ENCODE measurements at places on chromosomes 4 and X. TPM values are rescaled to one million over a fixed set of nuclear protein-coding genes. Genes with fewer than 3 reads are reported as not detected.

HS3ST1 gene
- 6.9 TPM for total RNA-seq

- no peak overlapping the region for H3K4me3 ChIP-seq
- no peaks in the 10 kb centered on the region for H3K4me1 ChIP-seq
- no peak for DNase-seq
- H3K36me3 ChIP-seq = no peaks in the 10 kb centered on the region
- H3K27me3 ChIP-seq = no peaks in the 10 kb centered on the region
Observed at GRCh38 chr4:36267486-36268268, 13.7 kb upstream of the DTHD1 start.

MAGEA2B gene
- not detected for total RNA-seq

GRCh38 chrX:115892056-115892708 lies 278.4 kb upstream of the AGTR2 start:
- no peaks in the 10 kb centered on the region for H3K4me1 ChIP-seq
- H3K36me3 ChIP-seq = no peaks in the 10 kb centered on the region
- H3K4me3 ChIP-seq = no peak overlapping the region
- DNase-seq = no peak

DNA sequence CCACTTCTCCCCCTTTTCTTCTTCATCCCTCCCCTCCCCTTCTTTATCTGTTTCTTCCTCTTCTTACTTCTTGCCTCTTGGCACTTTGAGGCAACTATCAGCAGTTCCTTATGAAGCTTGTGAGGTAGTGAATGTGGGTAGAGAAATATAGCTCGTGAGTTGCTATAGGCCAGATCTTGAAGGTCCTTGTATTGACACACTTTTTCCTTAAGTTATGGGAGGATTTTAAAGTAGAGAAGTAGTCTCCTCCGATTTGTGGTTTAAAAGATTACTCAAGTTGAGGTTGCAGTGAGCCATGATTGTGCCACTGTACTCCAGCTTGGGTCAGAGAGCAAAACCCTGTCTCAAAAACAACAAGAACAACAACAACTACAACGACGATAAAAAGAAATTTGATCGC lies 3.4 kb upstream of the RRAGB start:
- H3K4me1 ChIP-seq = peaks cover 1% of the 10 kb centered on the region
- no peak for DNase-seq
- no peaks in the 10 kb centered on the region for H3K27me3 ChIP-seq
- H3K27ac ChIP-seq = no peak overlapping the region

DNA sequence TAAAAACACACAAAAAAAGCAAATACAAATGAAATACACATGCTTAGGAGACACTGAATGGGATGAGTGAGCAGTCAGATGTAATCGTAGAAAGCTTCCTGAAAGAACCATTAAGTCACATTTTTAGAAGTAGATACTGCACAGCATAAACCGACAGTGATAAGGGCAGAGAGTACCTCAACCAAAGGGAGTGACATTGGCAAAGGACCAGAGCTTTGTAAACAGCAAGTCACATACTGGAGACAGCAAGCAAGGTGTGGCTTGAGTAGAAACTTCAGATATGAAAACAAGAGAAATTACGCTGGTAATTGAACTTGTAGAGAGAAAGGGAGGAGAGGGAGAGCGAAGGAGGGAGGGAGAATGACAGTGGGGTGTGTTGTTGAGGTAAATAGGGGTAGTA lies 92.0 kb downstream of the CHRDL1 start:
- H3K4me3 ChIP-seq = no peak overlapping the region
- no peak for DNase-seq
- no peaks in the 10 kb centered on the region for H3K27me3 ChIP-seq
- no peaks in the 10 kb centered on the region for H3K4me1 ChIP-seq
- H3K36me3 ChIP-seq = no peaks in the 10 kb centered on the region
- H3K27ac ChIP-seq = no peak overlapping the region

GRCh38 chr4:6180841-6181631 lies 19.3 kb downstream of the JAKMIP1 start:
- H3K36me3 ChIP-seq = no peaks in the 10 kb centered on the region
- H3K27me3 ChIP-seq = no peaks in the 10 kb centered on the region
- no peak overlapping the region for H3K4me3 ChIP-seq
- DNase-seq = peak; percentile 22
- H3K27ac ChIP-seq = no peak overlapping the region
- no peaks in the 10 kb centered on the region for H3K4me1 ChIP-seq

DNA sequence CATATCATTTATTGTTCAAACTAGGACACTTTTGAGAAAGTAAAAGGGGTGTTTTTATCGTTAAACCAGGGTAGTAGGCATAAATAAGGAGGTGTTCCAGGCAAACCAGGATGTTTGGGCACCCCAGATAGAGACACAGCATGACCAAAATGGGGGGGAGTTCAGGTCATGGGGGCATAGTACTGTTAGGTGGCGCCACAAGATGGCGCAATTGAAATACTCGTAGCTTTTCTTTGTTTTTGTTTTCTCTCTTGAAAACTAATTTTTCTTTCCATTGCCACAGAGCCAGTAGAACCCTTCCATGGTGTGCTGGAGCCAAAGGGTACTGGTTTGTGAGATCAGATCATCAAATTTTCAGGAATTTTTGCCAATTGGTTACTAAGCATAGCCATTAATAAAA lies 283.4 kb downstream of the BCOR start:
- H3K27ac ChIP-seq = no peak overlapping the region
- H3K36me3 ChIP-seq = no peaks in the 10 kb centered on the region
- H3K4me1 ChIP-seq = no peaks in the 10 kb centered on the region

- H3K4me3 ChIP-seq = no peak overlapping the region
- no peaks in the 10 kb centered on the region for H3K27me3 ChIP-seq
- H3K27ac ChIP-seq = no peak overlapping the region
- no peaks in the 10 kb centered on the region for H3K36me3 ChIP-seq
- DNase-seq = no peak
Observed at GRCh38 chr4:183831026-183831446, 74.1 kb upstream of the STOX2 start.

DNA sequence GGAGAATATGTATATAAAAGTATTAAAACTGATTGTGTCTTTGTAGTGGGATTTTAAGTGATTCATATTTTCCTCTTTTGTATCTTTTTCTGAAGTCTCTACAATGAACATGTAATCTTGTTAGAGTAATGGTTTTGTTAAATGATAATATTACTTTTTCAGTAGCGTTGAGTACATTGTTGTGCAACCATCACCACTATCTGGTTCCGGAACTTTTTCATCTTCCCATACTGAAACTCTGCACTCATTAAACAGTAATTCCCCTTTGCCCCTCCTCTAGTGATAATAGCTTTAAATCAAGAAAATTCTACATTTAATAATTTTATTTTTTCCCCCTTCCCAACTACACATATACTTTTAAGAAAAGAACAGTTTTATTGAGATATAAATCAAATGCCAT lies 23.3 kb downstream of the SHROOM3 start:
- no peaks in the 10 kb centered on the region for H3K4me1 ChIP-seq
- H3K27ac ChIP-seq = no peak overlapping the region
- no peaks in the 10 kb centered on the region for H3K27me3 ChIP-seq
- H3K4me3 ChIP-seq = no peak overlapping the region
- no peaks in the 10 kb centered on the region for H3K36me3 ChIP-seq

DNA sequence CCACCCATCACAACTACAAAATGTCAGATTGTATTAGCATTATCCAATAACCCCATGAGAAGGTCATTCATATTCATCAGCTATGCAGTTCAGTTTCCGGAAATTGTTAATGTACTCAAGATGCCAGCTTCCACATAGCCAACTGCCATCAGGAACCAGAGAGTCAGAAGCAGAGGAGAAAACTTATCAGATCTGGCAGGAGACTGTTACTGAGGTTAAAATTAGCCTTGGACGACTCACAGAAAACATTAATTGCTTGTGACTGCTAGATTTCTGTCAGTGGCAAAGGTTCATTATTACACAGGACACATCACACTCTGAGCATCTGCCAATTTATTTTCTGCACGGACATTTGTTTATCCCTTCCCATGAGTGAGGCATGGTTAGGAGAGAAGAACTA lies 352.8 kb downstream of the DHRSX start:
- no peaks in the 10 kb centered on the region for H3K4me1 ChIP-seq
- no peaks in the 10 kb centered on the region for H3K27me3 ChIP-seq
- no peak for DNase-seq
- H3K27ac ChIP-seq = no peak overlapping the region

RTL3 gene
- total RNA-seq = 0.87 TPM

GRCh38 chr4:28475381-28475780 lies 1614.7 kb downstream of the STIM2 start:
- H3K4me1 ChIP-seq = no peaks in the 10 kb centered on the region
- no peak overlapping the region for H3K27ac ChIP-seq
- H3K4me3 ChIP-seq = no peak overlapping the region

GRCh38 chr4:47647544-47647943 lies 162.5 kb downstream of the ATP10D start:
- H3K4me1 ChIP-seq = no peaks in the 10 kb centered on the region
- H3K4me3 ChIP-seq = no peak overlapping the region
- DNase-seq = no peak
- no peaks in the 10 kb centered on the region for H3K36me3 ChIP-seq
- no peaks in the 10 kb centered on the region for H3K27me3 ChIP-seq

GRCh38 chrX:11342673-11343072 lies 49.5 kb downstream of the AMELX start:
- H3K4me3 ChIP-seq = no peak overlapping the region
- H3K27ac ChIP-seq = no peak overlapping the region
- peaks cover 4% of the 10 kb centered on the region for H3K4me1 ChIP-seq
- DNase-seq = no peak

- no peak overlapping the region for H3K4me3 ChIP-seq
- peak overlapping the region; percentile 23 for H3K27ac ChIP-seq
- no peak for DNase-seq
- no peaks in the 10 kb centered on the region for H3K27me3 ChIP-seq
Observed at GRCh38 chr4:38009949-38010348, 49.8 kb downstream of the PTTG2 start.

SORBS2 gene
- total RNA-seq = 696 TPM

PORCN gene
- 12.0 TPM for total RNA-seq

DNA sequence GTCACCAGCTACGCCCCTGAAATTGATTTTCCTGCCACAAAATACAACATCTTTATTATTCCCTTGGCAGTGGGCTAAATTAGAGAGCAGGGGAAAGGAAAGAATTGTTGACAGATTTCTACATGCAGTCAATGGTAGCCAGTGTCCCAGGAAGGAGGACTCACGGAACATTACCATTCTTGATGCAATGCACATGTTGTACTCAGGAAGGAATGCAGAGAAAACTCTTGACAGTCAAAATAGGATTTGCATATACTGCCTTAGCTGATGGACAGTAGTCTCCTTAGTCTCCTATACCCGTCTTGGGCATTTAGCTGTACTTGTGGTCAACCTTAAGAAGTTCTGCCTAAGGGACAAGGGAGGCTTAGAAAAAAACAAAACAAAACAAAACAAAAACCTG lies 158.0 kb upstream of the GYPA start:
- no peak overlapping the region for H3K27ac ChIP-seq
- H3K4me3 ChIP-seq = no peak overlapping the region
- no peaks in the 10 kb centered on the region for H3K27me3 ChIP-seq
- H3K4me1 ChIP-seq = no peaks in the 10 kb centered on the region

DRD5 gene
- not detected for total RNA-seq

DNA sequence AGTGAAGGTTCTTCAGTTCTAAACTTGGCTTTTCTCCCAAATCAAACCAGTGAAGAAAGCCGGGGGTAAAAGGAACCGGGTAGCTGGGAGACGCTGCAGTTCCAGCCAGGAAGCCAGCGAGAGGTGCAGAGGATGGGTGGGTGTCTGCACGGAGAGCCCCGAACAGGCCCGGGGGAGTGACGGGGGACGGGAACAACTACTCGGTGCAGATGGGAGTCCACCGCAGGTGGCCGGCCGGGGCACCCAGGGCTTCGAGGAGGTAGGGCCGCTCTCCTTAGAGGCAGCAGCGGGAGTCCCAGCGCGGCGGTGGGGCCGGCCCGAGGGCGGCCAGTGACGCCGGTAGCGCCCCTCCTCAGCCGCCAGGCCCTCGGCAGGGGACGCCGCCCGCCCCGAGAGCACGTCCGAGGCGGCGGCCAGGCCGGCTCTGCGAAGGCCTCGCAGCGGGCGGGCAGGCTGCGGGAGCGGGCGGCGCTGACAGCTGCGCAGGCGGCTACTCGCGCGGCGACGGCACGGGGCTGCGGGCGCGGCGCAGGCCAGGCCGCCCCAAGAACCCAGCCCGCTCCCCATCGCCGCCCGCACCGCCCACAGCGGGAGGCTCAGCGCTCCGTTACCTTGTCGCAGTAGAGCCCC lies 449 bp downstream of the FBXL5 start:
- H3K4me3 ChIP-seq = peak overlapping the region; percentile 89
- H3K27ac ChIP-seq = peak overlapping the region; percentile 96
- H3K36me3 ChIP-seq = no peaks in the 10 kb centered on the region
- no peaks in the 10 kb centered on the region for H3K27me3 ChIP-seq
- DNase-seq = peak; percentile 84

Data from aorta (tissue), 5 donors.